ENCODE measurements at places on chromosomes 7 and 10. TPM values are rescaled to one million over a fixed set of nuclear protein-coding genes. Genes with fewer than 3 reads are reported as not detected.

Gene UCN3
- total RNA-seq = not detected

Gene MAGI2
- 13.8 TPM for total RNA-seq

Gene VIPR2
- total RNA-seq = not detected

Gene EMX2
- total RNA-seq = 8.1 TPM

Gene EPDR1
- total RNA-seq = 32.2 TPM

Gene PRSS37
- total RNA-seq = not detected

Gene POU6F2
- total RNA-seq = not detected

Gene KLF14
- total RNA-seq = 0.12 TPM

Gene GHITM
- total RNA-seq = 129 TPM

Gene ANKRD1
- 0.36 TPM for total RNA-seq

Gene DNAAF5
- total RNA-seq = 24.4 TPM

Gene PAPSS2
- total RNA-seq = 32.6 TPM

Gene AHR
- 117 TPM for total RNA-seq

Gene HUS1
- total RNA-seq = 22.1 TPM

Gene TMEM273
- not detected for total RNA-seq

Gene KLLN
- total RNA-seq = 0.97 TPM

Gene ITGA8
- 92.0 TPM for total RNA-seq

Gene PLCE1
- total RNA-seq = 0.61 TPM

Gene PRDX3
- total RNA-seq = 139 TPM

Gene SPDYE6
- total RNA-seq = not detected

Measured in hair follicle dermal papilla cell (primary cell).